ENCODE measurements at places on chromosomes 11 and 22.

- no peak for DNase-seq
Observed at GRCh38 chr22:48756146-48757111, 1071.2 kb downstream of the BRD1 start.

DNA sequence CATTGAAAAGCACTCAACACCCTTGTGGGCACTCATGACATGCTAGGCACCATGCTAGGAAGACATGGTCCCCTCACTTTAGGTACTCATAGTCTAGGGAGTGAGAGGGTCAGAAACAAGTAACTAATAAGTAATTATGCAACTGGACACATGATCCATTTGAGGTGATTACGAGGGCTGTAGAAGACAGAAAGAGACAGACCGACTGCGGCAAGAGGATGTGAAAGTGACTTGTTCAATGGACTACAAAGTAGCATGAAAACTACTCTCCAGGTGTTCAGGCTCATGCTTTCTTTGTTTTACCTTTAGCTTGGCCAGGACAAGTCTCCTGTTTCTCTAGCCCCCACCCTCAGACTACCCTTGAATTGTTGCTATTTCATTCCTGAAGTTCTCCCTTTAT, 310.8 kb upstream of the SORL1-AS1 start:
- no peak for DNase-seq

GRCh38 chr11:128511712-128512111, 75.6 kb downstream of the ETS1 start:
- DNase-seq = no peak

- no peak for DNase-seq
Observed at GRCh38 chr11:87368151-87368550, 330.4 kb downstream of the TMEM135 start.

DNA sequence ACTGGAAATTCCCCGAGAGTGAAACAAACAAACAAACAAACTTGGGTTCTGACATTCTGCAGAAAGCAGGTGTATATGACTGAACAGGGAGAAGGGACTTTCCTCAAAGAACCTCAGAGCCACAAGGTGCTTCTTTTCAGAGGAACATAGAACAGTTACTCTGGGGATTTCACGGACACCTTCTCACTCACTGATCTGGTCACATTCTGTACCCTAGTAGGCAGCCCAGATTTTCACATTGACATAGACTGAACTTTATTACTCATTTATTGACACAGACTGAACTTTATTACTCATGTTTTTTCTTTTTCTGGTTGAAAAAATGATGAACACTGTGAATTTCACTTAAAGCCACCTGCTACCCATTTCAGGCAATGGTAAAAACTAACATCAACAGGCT, 263.0 kb downstream of the OPCML start:
- no peak for DNase-seq

GRCh38 chr11:57791321-57792059, 29.9 kb downstream of the CTNND1 start:
- peak; percentile 6 for DNase-seq

GRCh38 chr11:86938900-86939880, 16.0 kb downstream of the FZD4 start:
- DNase-seq = no peak

- DNase-seq = no peak
Observed at GRCh38 chr11:2355000-2355644, 22.0 kb upstream of the CD81 start.

- DNase-seq = no peak
Observed at GRCh38 chr11:45154276-45154675, 7.8 kb downstream of the PRDM11 start.

GRCh38 chr11:63459586-63459985, 31.4 kb downstream of the PLAAT5 start:
- DNase-seq = no peak

- DNase-seq = peak; percentile 97
Observed at GRCh38 chr22:36856121-36856791, 4.5 kb upstream of the NCF4 start.

- DNase-seq = no peak
Observed at GRCh38 chr11:96127596-96127959, 203.7 kb upstream of the MTMR2 start.

GRCh38 chr22:17920992-17921650, 103.2 kb downstream of the MICAL3 start:
- DNase-seq = no peak

GRCh38 chr11:86446163-86446923, 71.7 kb downstream of the CCDC81 start:
- DNase-seq = no peak

DNA sequence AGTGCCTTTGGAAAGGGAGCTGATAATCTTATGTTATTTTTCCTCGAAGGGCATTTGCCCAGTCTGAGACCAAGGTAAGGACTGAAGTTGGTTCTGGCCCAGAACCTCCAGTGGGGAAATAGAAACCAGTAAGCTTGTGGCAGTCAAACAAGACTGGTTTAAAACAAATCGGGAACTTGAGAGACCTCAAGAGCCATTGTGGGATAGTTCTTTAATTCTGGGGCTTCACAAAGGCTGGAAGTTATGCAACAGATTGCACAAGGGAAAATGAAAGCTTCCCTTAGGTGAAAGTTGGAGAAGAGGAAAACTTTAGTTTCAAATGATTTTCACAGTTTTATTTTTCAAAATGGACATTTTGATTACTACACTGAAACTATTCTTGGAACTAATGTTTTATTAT, 33.5 kb upstream of the RAB38 start:
- DNase-seq = no peak

Data from activated CD4-positive, alpha-beta T cell treated with anti-CD3 and anti-CD28 coated beads for 4 hours (primary cell).